ENCODE measurements at places on chromosomes 12 and 14. TPM values are rescaled to one million over a fixed set of nuclear protein-coding genes. Genes with fewer than 3 reads are reported as not detected.

The PAPLN gene
- polyA plus RNA-seq = 20.1 TPM

The SLC25A21 gene
- 3.4 TPM for polyA plus RNA-seq

The ADAM20 gene
- 0.14 TPM for polyA plus RNA-seq

The MYO1H gene
- 1.2 TPM for polyA plus RNA-seq

The CDH24 gene
- 18.0 TPM for polyA plus RNA-seq

The DNAH10 gene
- polyA plus RNA-seq = 5.0 TPM

The MUCL1 gene
- not detected for polyA plus RNA-seq

The LMNTD1 gene
- polyA plus RNA-seq = not detected

The GPR84 gene
- 0.11 TPM for polyA plus RNA-seq

- no peak for DNase-seq
Observed at GRCh38 chr14:87995500-87996290, 2.7 kb upstream of the GALC start.

DNA sequence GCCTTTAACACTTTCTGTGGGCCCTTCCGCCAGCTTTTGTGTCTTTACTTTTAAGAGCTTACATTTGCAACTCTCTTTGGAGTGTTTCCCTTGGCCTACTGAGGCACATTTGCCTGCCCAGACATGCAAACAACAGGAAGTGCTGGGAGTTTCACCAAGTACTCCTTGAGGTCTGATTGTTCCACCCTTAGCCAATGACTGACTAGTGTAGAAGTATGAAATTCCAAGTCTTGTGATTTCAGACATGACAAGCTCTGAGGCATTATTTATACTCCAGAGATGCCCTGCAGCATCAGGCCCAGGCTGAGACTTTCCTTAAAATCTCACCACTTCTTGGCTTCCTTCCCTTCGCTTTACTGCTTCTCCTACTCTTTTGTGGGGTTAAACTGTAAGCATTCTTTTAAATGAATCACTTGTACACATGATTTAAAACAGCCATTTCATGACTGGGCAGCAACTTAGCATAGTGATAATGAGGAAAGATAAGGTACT is 174.1 kb downstream of the SLC6A15 start:
- DNase-seq = no peak

GRCh38 chr14:99742074-99742473 is 51.1 kb upstream of the EML1 start:
- no peak for DNase-seq

GRCh38 chr12:47032644-47033043 is 46.8 kb upstream of the PCED1B start:
- DNase-seq = peak; percentile 36

DNA sequence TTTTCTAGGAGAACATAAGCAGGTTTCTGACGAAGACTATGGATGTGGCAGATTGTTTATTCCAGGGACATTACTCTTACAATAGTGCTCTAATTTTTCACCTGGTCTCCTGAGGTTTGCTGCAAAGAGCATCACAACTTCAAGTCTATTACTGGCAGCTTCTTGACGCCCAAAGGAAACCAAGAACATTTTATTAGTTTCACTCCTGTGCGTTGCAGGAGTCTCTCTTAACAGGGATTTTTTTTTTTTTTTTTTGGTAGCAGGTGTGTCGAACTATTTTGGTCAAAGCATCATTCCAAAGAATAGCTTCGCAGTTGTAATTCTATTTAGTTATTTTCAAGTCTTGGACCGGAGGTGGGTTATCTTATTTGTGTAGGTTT is 1.2 kb downstream of the ANO4 start:
- no peak for DNase-seq

DNA sequence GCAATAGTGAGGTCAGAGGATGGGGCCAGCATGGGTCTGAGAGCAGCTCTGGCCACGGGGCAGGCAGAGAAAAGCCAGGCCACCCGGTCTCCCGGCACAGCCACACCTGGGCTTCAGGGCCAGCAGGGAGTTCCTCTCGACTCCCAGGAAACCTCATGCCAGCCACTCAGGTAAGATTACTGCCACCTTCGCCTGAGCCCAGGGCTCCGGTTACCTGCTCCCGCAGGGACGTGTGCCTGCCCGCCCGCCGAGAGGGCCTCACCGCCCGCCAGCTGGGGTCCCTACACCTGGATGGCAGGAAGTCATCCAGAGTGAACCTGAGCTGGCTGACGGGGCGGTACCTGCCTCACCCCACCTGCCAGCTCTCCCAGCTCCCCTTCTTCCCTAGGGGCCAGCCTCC is 7.3 kb downstream of the JAG2 start:
- DNase-seq = no peak

DNA sequence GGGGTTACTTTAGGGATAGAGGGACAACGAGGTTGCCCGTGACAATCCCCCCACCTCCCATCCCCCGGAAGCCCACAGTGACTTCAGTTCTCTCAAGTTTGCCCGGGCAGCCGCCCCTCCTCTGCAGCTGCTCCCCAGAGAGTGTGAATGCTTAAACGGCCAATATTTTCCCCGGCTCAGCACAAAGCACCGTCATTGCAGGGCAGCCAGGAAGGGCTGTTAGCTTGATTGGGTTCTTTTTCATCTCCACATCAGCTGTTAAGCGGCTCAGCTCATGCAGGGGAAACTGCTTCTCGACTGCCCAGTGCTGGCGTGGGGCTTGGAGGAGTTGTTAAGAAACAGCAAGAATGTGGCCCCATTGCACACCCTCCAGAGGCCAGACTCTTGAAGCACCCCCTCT is 120.5 kb upstream of the NCOR2 start:
- DNase-seq = no peak

GRCh38 chr14:59245809-59246295 is 57.4 kb downstream of the DAAM1 start:
- no peak for DNase-seq

DNA sequence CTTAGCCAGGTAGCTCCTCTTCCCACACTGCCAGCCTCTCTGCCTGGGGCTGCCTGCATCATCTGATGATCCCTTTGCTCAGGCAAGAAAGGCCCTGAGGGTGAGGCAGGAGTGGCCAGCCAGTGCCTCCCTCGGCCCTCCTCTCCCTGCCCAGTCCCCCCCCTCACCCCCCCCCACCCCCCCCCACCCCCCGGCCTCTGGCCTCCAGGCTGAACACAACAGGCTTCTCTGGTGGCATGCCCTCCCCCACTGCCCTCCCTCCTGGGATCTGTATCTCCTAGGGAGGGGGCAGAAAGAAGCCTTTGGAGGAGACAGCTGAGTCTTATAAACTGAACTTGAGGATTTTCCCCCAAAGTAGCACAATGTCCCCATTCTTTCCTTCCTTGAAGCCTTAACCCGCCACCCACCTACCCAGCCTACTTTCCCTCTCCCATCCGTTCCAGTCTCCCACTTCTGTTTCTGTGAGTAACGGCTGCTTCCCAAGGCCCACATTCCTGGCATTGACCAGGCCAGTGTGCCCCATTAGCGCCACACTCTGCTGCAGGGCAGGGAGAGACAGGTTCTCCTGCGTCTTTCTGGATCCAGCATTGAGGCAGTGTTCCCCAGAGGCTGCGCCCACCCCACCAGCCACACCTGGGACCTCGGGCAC is 82.1 kb downstream of the B4GALNT3 start:
- DNase-seq = no peak

DNA sequence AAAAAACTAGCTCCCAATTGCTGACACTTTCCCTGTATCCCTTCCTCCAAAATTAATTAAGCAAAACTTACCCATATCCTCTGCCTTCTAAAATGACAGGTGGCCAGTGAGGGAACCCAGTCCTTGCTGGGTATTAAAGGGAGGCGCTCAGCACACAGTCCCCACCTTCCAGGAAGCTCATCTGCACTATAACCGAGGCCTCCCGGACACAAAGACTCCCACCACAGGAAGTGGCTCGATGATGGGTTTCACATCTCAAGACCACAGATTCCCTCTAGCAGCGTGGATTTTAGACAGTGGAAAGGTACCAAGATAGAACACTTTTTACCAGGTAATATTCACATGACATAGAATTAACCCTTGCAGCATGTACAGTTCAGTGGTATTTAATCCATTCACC is 126.8 kb upstream of the NCOR2 start:
- DNase-seq = no peak

- no peak for DNase-seq
Observed at GRCh38 chr14:23425169-23425568, 10.3 kb downstream of the MYH7 start.

GRCh38 chr12:117522559-117522958 is 161.1 kb upstream of the NOS1 start:
- DNase-seq = no peak

GRCh38 chr12:133010657-133011297 is 24.6 kb downstream of the ZNF26 start:
- no peak for DNase-seq

DNA sequence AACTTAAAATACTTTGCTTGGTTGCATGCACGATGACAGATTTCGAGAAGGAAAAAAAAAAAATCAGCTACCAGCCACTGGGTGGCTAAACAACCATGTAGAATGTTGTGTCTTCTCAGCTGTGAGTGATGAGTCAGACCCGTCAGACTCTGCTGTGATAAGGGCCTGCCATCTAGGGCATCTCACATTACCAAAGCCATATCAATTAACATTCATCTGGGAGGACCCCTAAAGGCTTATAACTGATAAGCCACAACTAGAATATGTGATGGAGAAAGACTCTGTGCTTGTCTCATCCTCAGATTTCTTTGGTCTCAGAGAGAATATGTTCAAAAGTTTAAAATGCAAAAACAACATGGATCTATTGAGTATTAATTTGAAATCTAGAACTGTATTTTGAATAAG is 111.5 kb downstream of the PAX9 start:
- DNase-seq = no peak

GRCh38 chr14:61338457-61338856 is 17.1 kb downstream of the PRKCH start:
- DNase-seq = no peak

- DNase-seq = no peak
Observed at GRCh38 chr14:68239988-68240771, 420.6 kb downstream of the RAD51B start.
